ENCODE measurements at places on chromosomes 1 and 21. TPM values are rescaled to one million over a fixed set of nuclear protein-coding genes. Genes with fewer than 3 reads are reported as not detected.

GRCh38 chr1:174676856-174677255, 229.1 kb downstream of the GPR52 start:
- no peak for DNase-seq

DNA sequence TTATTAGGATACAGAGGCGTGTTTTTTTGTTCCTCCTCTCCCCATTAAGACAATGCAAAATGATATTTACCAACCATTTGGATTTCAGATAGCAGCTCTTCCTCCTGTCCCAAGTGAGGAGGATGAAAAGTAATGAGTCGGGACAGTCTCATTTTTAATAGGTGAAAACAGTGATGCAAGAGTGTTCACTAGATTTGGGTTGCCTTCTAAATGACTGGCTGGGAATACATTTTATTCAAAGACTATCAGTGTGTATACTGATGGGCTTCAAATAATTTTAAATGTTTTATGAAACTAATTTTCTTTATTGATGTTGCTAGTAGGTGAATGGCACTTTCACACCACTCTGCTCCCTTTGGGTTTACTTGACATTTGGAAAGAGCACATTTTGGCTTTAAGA, 2.1 kb downstream of the RCOR3 start:
- DNase-seq, result no peak

- DNase-seq, result no peak
These were observed 13.2 kb downstream of the DISC1 start for GRCh38 chr1:231639819-231640218.

DNA sequence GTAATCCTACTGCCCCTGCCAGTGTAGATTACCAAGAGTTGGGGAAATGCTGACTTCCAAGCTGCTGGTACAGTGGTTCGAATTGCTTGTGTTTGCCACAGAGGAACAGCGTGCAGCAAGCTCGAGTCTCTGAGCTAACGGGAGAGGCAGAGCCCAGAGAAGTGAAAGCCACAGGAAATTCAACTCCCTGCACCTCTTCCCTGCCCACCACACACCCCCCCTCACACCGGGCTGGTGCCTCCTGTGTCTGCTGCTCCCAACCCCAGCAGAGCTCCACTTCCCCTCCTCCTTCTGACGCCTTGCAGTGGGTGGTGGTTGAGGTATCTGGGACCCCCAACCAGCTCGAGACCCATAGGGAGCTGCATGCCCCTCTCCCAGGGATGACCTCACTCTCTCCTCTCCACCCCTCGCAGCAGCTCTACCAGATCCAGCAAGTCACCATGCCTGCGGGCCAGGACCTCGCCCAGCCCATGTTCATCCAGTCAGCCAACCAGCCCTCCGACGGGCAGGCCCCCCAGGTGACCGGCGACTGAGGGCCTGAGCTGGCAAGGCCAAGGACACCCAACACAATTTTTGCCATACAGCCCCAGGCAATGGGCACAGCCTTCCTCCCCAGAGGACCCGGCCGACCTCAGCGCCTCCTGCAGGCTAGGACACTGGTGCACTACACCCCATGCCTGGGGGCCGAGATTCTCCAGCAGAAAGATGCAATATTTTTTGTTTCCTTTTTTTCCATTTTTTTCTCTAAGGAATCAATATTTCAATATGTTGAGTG, 13.1 kb upstream of the KCNQ4 start:
- DNase-seq, result no peak

PKLR gene
- not detected for total RNA-seq

FHL3 gene
- 25.0 TPM for total RNA-seq

TTC22 gene
- total RNA-seq, result 1.7 TPM

Measured in umbilical cord (tissue), 2 donors.